GM23248 (cell line): ENCODE measurements at places on chromosomes 3 and 15. TPM values are rescaled to one million over a fixed set of nuclear protein-coding genes. Genes with fewer than 3 reads are reported as not detected.
A peak's percentile ranks its signal among the peaks of the same experiment; 100 is the strongest.

DNA sequence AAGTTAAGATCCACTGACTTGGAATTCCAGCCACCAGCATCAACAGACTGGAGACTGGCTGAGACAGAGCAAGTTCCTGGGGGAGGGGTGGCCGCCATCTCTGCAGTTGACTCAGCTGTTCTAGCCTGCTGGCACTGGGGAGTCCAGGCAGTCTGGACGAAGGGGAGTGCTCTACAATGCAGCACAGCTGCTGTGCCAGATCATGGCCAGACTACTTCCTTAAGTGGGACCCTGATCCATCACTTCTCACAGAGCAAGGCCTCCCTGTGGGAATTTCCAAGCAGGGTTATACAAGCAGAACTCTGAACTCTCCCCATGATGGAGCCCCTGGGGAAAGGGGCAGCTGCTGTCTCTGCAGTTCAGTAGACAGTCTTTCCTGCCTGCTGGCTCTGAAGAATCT lies 35.2 kb downstream of the PYGO1 start:
- H3K4me1 ChIP-seq: no peaks in the 10 kb centered on the region
- DNase-seq: peak; percentile 3
- no peaks in the 10 kb centered on the region for H3K36me3 ChIP-seq
- no peak overlapping the region for H3K4me3 ChIP-seq
- no peak overlapping the region for H3K27ac ChIP-seq
- no peaks in the 10 kb centered on the region for H3K27me3 ChIP-seq

DNA sequence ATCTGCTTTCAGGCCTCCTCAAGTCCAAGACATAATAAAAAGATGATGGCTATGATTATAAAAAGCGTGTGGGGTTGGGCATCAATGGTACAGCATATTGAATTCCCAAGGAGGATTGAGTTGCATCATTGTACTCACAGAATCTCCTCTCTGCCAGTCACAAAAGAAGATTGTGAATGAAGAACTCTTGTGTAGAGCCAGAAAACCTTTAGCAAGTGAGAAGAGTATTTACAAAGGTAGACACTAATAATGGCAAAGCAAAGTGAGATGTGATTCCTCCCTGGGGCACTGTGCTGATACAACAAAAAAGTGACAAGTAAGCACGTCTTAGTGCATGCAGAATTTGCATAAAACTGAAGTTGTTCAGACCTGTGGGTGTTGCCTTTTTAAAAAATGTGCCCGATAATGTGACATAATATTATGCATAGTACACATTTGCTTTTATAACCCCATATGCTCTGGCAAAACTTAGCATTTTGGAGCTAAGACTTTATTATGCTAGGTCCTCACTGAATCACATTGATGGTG lies 291.2 kb upstream of the TBC1D5 start:
- H3K27me3 ChIP-seq: no peaks in the 10 kb centered on the region
- H3K27ac ChIP-seq: no peak overlapping the region
- DNase-seq: no peak
- no peaks in the 10 kb centered on the region for H3K4me1 ChIP-seq
- H3K4me3 ChIP-seq: no peak overlapping the region

DNA sequence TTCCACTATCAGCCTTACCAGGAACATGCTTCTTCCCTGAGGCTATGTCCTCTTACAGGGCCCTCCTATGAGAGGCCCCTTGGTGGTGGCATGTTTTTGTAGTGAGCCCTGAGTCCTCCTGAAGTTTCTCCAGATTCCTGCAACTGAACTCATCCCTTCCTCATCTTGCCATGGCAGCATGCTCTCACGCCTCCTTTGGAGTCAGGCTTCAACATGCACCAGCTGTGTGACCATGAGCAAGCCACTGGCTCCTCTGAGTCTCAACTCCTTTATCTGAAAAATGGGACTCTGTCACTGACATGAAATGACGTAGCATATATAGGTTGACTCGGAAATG lies 216.3 kb upstream of the TLE3 start:
- H3K4me3 ChIP-seq: no peak overlapping the region
- peaks cover 20% of the 10 kb centered on the region for H3K4me1 ChIP-seq
- H3K36me3 ChIP-seq: no peaks in the 10 kb centered on the region
- H3K27ac ChIP-seq: no peak overlapping the region
- H3K27me3 ChIP-seq: no peaks in the 10 kb centered on the region

DNA sequence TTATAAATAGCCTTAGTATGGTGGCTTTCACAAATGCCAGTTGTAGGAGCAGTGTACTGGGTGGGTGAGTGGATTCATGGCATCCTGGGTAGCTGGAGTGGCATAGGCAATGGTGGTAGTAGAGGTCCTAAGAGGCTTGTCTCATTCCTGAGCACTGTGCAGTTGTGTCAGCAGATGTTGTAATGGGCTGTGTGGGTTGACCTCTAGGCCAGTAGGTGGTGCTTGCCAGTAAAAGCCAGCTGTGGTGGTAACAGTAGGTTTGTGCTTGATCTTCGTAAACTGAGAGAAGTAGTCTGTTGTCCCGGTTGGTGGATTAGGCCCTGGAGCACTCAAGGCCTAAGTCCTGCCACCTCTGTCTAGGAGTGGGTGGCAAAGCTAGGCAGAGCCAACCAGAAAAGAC lies 149.7 kb upstream of the SUCLG2 start:
- no peak for DNase-seq
- no peaks in the 10 kb centered on the region for H3K27me3 ChIP-seq
- H3K27ac ChIP-seq: no peak overlapping the region
- no peaks in the 10 kb centered on the region for H3K4me1 ChIP-seq

DNA sequence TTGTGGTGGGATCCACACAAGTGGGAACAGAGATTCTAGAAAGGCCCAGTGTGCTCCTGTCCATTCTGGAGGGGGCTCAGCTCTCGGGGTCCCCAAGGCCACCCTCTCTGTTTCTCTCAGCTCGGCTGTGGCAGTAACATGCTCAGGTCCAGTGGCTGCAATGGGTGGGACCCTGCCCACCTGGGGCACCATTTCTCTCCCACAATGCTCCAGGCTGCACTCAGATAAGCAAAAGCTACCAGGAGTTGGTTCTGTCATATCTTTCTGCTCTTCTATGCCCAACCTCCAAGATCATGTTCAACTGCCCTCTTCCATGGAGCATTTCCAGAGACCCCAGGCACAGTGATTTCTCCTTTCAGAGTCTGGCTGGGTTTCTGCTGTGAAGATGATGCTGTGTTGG lies 40.8 kb downstream of the ITGA11 start:
- DNase-seq: no peak
- no peak overlapping the region for H3K4me3 ChIP-seq
- no peak overlapping the region for H3K27ac ChIP-seq
- H3K4me1 ChIP-seq: peaks cover 15% of the 10 kb centered on the region; the same call in 1 of the 2 replicates
- peaks cover 24% of the 10 kb centered on the region; the same call in 1 of the 2 replicates for H3K36me3 ChIP-seq

- DNase-seq: no peak
- no peaks in the 10 kb centered on the region for H3K27me3 ChIP-seq
- H3K36me3 ChIP-seq: no peaks in the 10 kb centered on the region
Observed at GRCh38 chr3:68614087-68614486, 318.3 kb downstream of the TAFA4 start.

GRCh38 chr3:194689493-194689944 lies 3.8 kb downstream of the FAM43A start:
- H3K4me3 ChIP-seq: peak overlapping the region; percentile 17
- H3K4me1 ChIP-seq: peaks cover 19% of the 10 kb centered on the region
- no peaks in the 10 kb centered on the region for H3K36me3 ChIP-seq
- H3K27me3 ChIP-seq: no peaks in the 10 kb centered on the region
- peak; percentile 62 for DNase-seq

DNA sequence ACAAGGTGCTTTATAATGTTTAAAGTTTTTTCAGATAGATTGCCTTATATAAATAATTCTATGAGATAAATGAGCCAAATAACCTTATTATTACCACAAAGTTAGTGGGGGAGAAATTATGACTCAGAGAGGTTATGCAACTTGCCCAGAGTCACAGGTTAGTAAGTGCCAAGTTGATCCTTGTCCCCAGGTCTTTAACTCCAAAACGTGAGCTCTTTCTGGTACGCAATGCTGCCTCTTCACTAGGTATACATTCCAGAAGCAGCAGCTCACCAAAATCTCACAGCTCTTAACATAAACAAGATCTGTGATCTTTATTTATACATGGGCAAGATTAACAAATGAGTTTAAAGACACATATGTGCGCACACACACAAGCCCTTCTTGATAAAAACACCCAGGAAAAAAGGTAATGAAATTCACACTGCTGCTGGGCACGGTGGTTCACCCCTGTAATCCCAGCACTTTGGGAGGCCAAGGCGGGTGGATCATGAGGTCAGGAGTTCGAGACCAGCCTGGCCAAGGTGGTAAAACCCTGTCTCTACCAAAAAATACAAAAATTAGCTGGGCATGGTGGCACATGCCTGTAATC lies 59.8 kb upstream of the NR2F2 start:
- H3K4me1 ChIP-seq: peaks cover 45% of the 10 kb centered on the region
- no peak overlapping the region for H3K27ac ChIP-seq
- H3K27me3 ChIP-seq: no peaks in the 10 kb centered on the region
- no peak overlapping the region for H3K4me3 ChIP-seq
- no peaks in the 10 kb centered on the region for H3K36me3 ChIP-seq

DNA sequence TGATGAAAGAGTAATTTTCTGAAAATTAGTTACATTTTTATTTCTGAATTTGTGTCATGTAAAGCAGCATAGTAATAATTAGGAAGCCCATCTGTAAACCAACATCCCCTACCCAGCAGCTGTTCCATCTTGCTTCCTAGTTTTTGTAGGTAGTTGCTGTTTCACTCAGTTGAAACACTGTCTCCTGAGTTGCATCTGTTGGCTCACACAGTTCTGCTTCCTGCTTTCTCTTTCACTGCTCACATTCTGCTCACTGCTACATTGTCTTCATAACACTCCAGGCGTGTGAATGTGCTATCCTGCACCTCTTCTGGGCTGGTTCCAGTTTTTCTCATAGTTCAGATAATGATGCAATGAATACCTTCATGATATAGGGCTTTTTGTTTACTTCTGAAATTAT lies 123.4 kb downstream of the EPHB1 start:
- no peaks in the 10 kb centered on the region for H3K36me3 ChIP-seq
- no peak overlapping the region for H3K4me3 ChIP-seq
- DNase-seq: no peak
- no peak overlapping the region for H3K27ac ChIP-seq

DNA sequence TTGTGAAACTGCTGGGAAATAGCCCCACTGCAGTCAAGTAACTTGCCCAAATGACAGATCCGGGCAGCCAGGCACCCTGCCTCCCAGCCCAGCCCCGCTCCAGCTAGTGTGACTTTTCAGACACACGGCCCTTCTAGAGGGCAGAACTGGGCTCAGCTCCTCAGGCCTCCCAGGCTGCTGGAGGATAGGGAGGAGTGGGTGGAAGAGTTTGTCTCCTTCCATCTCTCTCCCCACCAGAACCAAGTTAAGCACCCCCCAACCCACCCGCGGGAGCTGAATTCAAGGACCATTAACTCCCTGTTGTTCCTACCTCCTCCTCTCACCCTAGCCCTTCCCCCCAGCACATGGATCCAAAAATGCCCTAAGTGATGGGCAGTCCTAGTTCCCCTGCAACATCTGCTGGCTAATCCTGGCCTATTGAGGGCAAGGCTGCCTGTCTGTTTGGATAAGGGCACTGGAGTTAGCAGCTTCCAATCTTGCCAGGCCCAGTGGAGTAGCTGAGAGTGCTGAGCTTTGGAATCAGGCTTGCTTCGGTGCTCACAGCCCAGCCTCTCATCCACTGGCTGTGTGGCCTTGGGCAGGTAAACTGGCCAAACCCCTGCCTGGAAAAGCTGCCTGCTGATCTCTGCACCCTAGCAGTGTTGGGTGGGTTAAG lies 3.1 kb downstream of the CCDC33 start:
- H3K4me3 ChIP-seq: no peak overlapping the region
- peaks cover 31% of the 10 kb centered on the region for H3K4me1 ChIP-seq
- no peak overlapping the region for H3K27ac ChIP-seq
- no peak for DNase-seq
- H3K36me3 ChIP-seq: no peaks in the 10 kb centered on the region

- H3K4me3 ChIP-seq: 0 out of 2 replicates have a peak overlapping the region, but pooled peaks have one; percentile 10
- H3K27ac ChIP-seq: no peak overlapping the region
- no peaks in the 10 kb centered on the region for H3K27me3 ChIP-seq
Observed at GRCh38 chr3:107368654-107369398, 8.4 kb upstream of the CCDC54 start.

- no peaks in the 10 kb centered on the region for H3K36me3 ChIP-seq
- H3K27me3 ChIP-seq: no peaks in the 10 kb centered on the region
- H3K4me1 ChIP-seq: no peaks in the 10 kb centered on the region
- no peak overlapping the region for H3K27ac ChIP-seq
- H3K4me3 ChIP-seq: no peak overlapping the region
- no peak for DNase-seq
Observed at GRCh38 chr15:78272316-78272715, 8.0 kb downstream of the DNAJA4 start.

GRCh38 chr3:178847190-178847589 lies 224.4 kb downstream of the ZMAT3 start:
- no peak overlapping the region for H3K27ac ChIP-seq
- no peaks in the 10 kb centered on the region for H3K36me3 ChIP-seq
- no peaks in the 10 kb centered on the region for H3K4me1 ChIP-seq
- H3K4me3 ChIP-seq: no peak overlapping the region
- DNase-seq: peak; percentile 4

GRCh38 chr15:45106002-45106790 lies 7.8 kb downstream of the DUOX2 start:
- H3K27me3 ChIP-seq: peaks cover 14% of the 10 kb centered on the region; the same call in 1 of the 2 replicates
- H3K27ac ChIP-seq: no peak overlapping the region
- H3K36me3 ChIP-seq: no peaks in the 10 kb centered on the region
- no peak overlapping the region for H3K4me3 ChIP-seq
- no peak for DNase-seq

GRCh38 chr15:34754171-34754601 lies 612 bp downstream of the GJD2 start:
- no peak overlapping the region for H3K27ac ChIP-seq
- DNase-seq: no peak
- H3K36me3 ChIP-seq: no peaks in the 10 kb centered on the region

DNA sequence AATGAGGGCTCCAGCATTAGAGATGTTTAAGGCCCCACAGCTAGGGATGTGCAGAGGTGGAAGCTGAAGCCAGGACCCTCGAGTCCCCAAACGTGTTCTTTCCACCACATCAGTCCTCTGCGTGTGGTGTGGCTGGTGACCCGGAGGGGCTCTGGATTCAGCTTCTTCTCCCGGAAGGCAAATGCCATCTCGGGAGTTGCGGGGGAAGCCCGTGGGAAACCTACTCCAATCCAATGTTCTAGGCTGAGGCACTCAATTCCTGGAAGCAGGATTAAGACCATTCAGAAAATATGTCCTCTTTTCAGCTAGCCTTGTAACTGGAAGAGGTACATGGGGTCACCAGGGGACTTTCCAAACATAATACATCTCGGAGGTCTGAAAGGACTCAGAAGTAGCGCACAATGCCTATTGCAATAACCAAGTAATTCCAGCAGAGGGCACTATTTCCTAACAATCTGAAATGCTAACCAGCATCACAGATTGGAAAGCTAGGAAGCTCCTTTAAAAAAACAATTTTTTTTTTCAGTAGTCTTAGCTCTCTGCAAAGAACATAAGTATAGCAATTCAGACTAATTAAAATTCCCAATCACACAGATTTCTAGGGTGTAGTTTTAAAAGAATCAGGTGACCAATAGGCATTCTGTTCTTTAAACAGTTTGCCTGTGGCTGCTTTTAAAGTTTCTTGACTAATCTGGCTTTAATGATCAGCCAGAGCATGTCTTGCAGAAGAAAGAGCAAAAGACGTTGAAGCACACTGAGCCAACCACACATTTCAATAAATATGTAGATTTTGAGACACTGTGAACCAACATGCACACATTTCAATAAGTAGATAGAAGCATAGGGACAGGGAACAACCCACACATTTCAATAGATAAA lies 36.1 kb downstream of the BNC1 start:
- peaks cover 8% of the 10 kb centered on the region for H3K4me1 ChIP-seq
- H3K4me3 ChIP-seq: no peak overlapping the region

NLGN1 gene
- total RNA-seq: 20.1 and 23.8 TPM in 2 replicates

GJD2 gene
- not detected in 2 replicates for total RNA-seq

TGM5 gene
- not detected in 2 replicates for total RNA-seq

CYP1A1 gene
- total RNA-seq: not detected in 2 replicates

BCHE gene
- total RNA-seq: not detected in 2 replicates

MESP1 gene
- not detected in 2 replicates for total RNA-seq

FAH gene
- 16.9 and 24.9 TPM in 2 replicates for total RNA-seq

THRB gene
- total RNA-seq: 2.9 and 5.1 TPM in 2 replicates
